SHP77 treated with DMSO at 0.1 percent for 48 hours (cell line): ENCODE measurements at places on chromosomes 1 and 21.

- DNase-seq = no peak
These were observed 9.1 kb upstream of the AADACL4 start for GRCh38 chr1:12634696-12635202.

DNA sequence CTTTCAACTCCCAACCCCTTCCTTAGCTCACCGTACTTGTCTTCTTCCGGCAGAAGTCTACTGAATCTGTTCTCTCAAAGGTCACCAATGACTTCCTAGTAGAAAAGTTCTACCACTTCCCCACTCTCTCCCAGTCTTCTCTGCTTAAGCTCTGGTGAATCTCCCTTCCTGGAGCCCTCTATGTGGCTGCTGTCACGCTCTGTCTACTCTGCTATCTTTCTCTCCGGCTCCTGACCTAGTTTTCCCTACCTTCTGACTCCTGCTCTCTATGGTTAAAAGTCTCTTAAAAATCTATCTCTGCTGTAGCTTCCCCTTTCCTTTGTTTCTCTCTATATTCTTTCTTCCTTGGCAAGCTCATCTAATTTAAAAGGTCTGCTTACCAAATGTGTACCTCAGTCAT, 350.1 kb upstream of the GREM2 start:
- no peak for DNase-seq

GRCh38 chr1:29196863-29197589, 15.3 kb upstream of the SRSF4 start:
- DNase-seq = no peak

DNA sequence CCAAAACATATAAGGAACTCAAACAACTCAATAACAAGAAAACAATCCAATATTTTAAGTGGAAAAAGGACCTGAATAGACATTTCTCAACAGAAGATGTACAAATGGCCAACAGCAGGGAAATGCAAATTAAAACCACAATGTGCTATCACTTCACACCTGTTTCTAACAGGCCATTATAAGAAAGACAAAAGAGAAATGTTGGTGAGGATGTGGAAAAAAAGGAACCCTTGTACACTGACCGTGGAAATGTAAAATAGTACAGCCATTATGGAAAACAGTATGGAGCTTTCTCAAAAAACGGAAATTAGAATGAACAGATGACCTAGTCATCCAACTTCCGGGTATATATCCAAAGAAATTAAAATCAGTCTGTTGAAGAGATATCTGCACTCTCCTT, 37.8 kb upstream of the CD2 start:
- no peak for DNase-seq

- DNase-seq = no peak
These were observed 62.7 kb downstream of the ZNF684 start for GRCh38 chr1:40594187-40594531.

DNA sequence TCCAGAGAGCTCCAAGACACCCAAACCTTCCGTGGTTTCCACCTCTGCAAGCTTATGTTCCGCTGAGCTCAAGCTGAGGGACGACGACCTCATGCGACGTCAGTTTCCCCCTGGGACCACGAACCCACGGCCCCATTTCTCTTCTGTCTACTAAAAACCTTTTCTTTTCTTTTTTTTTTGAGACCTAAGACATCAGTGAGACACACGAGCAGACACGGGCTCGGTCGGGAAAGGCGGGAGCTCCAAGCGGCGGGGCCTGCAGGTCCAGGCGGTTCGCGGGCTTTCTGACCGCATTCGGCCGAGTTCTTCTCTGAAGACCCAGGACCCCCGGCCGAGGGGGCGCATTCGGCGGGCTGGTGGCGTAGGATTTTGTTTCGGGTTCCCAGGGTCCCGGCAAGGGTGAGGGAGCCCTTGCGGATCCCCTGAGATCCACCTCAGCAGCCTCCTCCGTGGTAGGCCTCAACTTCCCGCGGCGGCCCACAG, 402 bp downstream of the C21orf58 start:
- DNase-seq = no peak

DNA sequence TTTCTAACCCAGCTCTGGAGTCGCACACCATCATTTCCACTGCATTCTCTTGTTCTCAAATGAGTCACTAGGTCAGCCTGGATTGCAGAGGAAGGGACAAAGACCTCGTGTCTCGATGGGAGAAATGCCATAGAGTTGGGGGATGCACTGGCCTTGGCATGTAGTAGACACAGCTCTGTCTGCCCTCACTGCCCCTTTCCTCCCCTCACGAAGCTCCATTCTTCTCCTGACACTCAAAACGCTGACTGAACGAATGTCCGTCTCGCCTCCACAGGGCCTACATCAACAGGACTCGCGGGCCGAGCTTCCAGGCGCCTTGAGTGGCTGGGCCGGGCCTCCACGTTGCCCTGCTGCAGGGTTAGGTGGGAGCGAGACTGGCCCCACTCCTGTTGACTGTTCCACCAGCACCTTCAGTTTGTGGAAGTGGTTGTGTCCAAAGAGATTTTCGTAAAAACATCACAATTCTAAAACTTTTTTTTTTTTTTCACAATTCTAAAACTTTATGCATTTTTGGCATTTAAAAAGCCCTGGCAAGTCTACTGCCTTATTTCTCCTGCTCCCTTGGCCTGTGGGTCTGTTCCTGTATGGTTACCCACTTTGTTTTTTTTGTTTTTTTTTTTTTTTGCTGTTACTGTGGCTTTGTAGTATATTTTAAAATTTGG, 18.8 kb downstream of the PKNOX1 start:
- no peak for DNase-seq

DNA sequence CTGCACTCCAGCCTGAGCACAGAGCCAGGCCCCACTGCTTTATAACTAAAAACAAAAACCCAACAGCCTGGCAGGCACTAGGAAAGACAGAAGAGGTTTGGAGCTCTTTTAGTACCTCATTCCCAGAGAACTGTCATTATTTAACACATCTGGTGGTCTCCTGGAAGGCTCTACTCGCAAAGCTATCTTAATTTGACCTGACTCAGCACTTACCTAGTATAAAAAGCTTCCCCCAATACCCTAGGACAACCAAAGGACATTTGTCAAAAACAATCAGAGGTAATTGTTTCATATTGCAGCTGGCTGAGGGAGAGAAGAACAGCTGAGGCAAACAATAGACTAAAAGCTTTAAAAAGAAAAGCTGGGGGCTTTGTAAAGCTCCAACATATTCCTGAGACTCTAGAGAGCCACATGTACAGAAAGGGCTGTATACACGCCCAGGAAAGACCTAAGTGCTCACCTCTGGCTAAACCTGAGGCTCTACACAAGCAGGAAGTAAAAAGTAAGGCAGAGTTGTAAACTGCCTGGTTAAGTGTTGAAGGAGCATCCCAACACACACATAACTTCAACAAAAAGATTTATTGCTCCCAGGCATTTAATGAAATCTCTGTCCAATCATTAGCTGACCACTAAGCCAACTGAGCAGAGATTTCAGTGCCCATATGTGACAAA, 25.0 kb downstream of the ZNF644 start:
- no peak for DNase-seq

GRCh38 chr1:54791880-54792522, 9.1 kb downstream of the TTC22 start:
- peak; percentile 15 for DNase-seq

GRCh38 chr1:78284354-78284753, 206.4 kb upstream of the PTGFR start:
- no peak for DNase-seq

- DNase-seq = no peak
These were observed 209.7 kb downstream of the RHOU start for GRCh38 chr1:228944935-228945371.

GRCh38 chr1:94301186-94301585, 63.8 kb upstream of the ARHGAP29 start:
- no peak for DNase-seq

DNA sequence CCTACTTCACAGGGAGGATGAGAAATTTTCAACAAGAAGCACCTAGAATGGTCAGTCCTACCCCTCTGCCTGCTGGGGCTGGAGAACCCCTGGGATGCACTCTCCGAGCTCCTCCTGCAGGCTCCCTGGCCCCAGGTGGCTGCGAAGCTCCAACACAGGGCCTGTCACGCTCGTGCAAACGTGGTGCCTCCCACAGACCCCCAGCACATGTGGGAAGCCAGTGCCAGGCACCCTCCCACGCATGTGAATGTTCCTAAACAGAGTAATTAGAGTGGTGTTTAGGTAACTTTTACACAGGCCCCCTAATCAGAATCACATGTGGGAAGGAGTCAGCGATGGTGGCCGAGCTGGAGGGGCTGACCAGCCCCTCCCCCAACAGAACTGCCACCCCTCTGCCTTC, 28.4 kb downstream of the GLIS1 start:
- no peak for DNase-seq

GRCh38 chr1:238242181-238242580, 351.5 kb upstream of the ZP4 start:
- DNase-seq = no peak

DNA sequence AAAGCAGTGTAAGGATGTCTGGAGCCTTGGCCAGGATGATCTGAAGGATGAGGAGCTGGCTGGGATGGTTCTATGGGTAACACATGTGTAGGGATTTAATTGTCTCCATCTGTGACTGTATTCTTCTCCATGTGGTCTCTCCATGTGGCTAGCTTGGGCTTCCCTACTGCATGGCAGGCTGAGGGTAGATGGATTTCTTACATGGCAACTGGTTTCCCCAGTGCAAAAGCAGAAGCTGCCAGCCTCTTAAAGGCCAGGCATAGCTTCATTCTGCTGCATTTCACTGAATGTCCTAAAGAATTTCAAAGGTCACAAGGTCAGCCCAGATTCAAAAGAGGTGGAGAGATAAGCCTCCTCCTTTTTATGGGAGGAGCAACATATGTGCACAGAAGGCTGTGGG, 61.7 kb downstream of the XCL2 start:
- no peak for DNase-seq

DNA sequence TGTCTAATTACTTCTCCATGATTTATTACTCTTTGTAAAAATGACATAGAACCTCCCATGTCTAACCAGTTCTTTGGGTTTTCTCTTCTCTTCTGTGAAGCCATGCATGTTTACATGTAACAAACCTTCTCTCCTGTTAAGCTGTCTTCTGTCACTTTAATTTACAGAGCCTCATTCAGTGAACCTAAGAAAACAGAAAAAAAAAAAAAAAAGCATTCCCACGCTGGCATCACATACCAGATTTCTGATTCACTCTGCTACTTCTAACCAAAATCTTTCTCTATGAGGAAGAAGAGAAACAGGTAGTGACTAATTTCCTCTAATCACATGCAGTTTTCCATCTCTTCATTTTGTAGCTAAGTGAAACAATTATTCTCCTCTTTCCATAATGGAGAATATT, 141.4 kb upstream of the CXADR start:
- DNase-seq = no peak

GRCh38 chr1:57845041-57845440, 421.2 kb upstream of the DAB1 start:
- DNase-seq = no peak
